Ecto neural progenitor cell (in vitro differentiated cells): ENCODE measurements at places on chromosomes 4 and X.

GRCh38 chr4:178462710-178463109, 1020.5 kb upstream of the AGA start:
- DNase-seq: no peak

GRCh38 chr4:83858131-83858530, 322.2 kb downstream of the GPAT3 start:
- no peak for DNase-seq

DNA sequence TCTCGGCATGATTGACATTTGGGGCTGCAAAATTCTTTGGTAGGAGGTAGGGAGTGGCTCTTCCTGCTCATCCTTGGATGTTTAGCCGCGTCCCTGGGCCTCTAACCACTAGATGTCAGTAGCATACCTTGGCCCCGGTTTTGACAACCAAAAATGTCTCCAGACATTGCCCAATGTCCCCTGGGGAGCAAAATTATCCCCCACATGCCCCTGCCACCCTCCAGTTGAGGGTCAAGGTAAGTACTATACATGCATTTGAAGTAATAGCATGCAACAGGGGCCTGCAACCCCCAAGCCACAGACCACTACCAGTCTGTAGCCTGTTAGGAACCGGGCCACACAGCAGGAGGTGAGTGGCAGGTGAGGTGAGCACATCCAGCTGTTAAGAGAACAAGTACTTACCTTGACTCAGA, 17.6 kb upstream of the KIAA1210 start:
- no peak for DNase-seq

DNA sequence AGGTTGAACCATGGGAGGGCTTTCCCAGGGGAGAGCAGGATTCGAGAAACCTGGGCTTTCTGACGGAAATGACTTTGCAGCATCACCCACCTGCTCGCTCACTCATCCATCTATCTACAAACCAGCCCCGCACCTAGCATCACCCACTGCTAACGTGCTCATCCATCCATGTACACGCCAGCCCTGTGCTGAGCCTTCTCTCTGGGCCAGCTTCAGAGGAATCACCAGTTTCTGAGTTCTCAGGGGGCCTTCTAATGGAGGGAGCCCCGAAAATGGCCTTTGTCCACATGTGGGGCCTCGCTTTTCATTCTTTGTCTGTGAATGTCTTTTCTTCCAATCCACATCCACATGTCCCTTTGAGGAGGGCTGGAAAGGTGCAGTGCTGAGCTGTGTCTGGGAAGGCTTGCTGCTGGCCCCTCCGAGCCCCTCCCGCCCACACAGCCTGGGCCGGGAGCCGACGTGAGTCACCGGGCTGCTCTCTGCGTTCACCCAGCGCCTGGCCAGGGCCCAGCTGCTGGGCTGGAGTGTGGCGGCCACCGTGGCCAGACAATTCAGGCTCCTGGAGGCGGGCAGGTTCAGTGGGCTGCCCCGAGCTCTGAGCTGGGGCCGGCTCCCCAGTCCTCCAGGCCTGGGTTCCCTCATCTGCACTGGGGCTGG, 14.7 kb downstream of the SORCS2 start:
- DNase-seq: peak; percentile 68

DNA sequence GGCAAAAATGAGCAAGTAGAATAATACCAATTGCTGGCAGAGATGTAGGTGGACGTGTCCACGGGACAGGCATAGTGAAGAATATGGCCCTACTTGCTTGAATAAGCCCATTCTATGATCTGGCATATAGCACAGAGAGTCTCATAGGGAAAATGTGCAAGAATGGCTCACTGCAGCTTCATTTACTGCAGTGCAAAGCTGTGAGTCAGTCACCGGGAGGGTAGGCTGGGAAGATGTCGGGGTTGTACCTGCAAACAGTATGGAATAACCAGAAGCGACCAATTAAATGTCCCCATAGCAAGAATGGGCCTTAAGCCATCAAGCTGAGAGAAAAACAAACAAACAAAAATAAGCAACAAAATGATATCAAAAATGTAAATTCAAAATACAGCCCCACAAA, 74.3 kb downstream of the DHX15 start:
- no peak for DNase-seq

DNA sequence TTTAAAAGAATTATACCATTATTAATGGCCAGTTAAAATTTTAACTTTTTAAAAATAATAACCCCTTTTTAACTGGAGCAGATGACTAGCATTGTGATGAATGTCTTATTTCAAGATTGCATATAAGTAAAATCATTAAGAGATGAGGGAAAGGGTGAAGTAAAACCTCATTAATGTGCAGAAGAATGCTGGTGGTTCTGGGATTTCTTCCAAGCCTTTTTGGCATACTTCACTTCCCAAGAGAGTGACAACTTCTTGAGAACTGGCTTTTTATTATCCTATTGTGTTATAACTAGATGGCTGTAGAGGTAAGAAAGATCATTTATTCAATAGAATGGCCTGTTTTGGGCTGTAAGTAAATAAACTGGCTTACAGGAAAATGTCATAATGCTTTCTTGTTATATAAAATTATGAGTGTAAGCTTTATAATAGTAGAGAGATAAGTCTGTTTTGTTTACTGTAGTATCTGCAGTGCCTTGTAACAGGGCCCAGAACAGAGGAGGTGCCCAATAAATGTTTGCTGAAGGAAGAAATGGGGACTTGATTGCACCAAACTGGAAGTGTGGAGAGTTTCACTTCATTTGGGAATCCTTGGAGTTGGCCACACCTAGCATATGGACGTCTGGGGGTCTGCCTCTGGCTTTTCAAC, 242.9 kb upstream of the PITX2 start:
- DNase-seq: no peak

DNA sequence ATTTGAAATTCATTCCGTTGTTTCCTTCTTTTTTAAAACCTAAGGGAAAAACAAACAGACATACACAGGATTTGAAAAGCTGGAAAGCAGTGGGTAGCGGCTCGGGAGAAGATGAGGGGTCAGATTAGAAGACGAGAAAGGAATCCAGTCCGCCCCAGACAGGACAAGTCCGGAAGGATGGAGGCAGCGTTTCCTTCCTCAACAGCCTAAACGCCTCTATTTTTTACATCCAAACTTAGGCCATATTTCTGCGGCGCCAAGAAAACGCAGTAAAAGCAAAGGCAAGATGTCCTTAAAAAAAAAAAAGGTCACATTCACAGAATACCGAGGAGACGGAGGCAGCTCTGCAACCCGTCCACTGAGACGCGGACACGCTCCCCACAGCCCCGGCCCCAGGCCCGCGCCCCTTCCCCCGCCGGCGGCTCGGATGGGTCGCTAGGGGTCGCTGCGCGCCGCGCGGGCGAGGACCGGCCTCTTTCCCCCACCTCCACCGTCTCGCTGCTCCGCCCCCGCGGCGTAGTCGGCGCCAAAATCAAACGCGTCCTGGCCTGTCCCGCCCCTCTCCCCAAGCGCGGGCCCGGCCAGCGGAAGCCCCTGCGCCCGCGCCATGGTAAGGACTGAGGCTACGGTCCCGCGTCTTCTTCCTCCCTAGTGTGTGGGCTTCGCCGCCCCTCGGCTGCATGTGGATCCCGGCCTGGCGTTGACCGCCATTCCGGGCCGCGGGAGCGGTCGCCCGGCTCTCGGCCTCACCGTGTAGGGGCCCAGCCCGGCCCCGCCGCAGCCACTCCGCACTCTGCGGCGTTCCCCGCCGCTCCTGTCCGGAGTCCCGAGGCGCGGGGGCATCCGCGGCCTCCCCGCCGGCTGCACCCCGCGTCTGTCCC, at the start of gene MND1:
Gene MND1 (plus strand): TSS at position 558 of the 881 bp plus-strand sequence. CDS start 50 bp downstream, at position 608.
- DNase-seq: peak; percentile 96

- no peak for DNase-seq
Observed at GRCh38 chr4:105426187-105426897, 47.5 kb downstream of the PPA2 start.

DNA sequence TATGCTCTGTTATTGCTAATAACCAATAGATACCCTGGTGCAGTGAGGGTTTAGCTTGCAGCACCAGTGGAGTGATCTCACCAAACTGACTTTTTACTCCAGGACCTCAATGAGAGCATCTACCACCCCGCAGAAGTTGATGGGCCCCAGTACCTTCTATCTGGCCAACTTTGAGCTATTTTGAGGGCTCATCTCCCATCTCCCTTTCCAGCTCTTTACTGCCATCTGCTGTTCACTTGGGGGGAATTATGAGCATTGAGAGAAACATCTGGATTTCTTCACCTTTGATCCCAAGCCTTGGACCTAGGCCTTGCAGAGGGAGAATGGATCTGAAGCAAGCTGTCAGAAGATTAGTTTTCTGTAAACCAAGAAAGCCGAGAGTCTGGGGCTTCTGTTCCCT, 143.6 kb downstream of the TMEM164 start:
- DNase-seq: no peak

DNA sequence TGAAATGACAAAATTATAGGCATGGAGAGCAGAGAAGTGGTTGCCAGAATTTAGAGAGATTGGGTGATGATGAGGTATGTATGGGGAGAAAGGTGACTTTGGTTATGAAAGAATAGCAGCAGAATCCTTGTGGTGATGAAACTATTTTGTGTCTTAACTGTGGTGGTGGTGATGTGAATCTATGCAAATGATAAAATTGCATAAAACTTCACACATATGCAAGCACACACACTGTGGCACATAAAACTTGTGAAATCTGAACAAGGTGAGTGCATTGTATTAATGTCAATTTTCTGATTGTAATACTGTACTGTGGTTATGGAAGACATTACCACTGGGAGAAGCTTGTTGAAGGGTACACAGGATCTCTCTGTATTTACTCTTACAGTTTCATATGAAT, 91.0 kb downstream of the IL15 start:
- no peak for DNase-seq

DNA sequence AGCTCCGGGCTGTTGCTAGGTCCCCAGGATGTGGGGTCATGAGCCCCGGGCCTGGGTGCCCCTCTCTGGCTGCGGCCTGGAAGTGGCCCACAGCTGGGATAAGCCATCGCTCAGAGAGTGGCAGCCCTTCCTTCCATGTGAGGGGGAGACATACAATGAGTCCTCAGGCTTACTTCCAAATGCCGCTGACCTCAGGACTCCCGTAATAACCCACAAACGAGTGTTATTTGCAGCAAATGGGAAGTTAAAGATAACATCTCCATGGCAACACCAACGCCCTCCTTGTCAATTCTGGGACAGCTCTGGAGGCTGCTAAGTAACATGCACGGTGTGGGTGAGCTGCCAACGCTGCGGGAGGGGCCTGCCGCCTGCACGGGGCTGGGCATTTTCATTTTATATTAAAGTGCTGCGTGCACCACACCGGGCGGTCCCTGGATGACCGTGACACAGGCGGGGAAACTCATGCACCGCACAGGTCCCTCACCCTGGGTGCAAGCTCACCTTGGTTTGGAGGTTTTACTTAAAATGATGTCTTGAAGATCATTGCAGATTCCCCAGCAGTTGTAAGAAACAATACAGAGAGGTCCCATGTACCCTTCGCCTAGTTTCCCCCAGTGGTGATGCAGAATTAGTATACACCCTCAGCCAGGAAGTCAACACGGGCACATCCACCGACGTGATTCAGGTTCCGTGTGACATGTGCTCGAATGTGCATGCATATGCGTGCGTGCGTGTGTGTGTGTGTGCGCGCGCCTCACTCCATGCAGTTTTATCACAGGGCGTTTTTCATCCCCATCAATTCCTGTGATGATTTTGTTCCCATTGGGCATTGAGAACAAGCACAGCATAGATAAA, 79.4 kb downstream of the ABLIM2 start:
- no peak for DNase-seq

- DNase-seq: no peak
Observed at GRCh38 chr4:171947400-171947799, 134.2 kb downstream of the GALNTL6 start.

- no peak for DNase-seq
Observed at GRCh38 chr4:5905714-5906113, 12.8 kb upstream of the CRMP1 start.

DNA sequence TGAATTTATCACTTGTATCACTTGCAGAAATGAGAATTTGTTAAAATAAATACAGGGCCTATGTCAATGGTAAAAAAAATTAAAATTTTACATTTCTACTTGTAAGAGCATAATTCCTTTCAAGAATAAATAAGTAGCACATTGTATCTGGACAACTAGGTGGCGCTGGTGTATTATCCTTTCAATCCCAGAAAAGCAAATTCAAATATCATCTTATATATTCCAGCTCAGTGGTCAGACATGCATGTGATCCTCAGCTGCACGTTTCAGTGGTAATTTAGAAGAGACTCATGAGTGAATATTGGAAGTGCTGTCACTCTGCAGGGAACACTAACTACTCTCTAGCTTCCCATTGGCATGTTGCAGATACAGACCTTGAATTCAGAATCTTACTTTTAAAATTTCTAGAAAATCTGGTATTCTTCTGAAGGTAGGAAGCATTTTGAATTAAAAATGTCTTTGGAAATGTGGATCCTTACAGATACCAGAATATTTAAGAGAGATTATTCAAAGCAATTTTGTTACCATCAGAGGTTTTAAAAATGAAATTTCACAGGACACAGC, 1414.7 kb upstream of the TENM3 start:
- DNase-seq: no peak

GRCh38 chr4:62544428-62544827, 1344.3 kb downstream of the ADGRL3 start:
- no peak for DNase-seq

DNA sequence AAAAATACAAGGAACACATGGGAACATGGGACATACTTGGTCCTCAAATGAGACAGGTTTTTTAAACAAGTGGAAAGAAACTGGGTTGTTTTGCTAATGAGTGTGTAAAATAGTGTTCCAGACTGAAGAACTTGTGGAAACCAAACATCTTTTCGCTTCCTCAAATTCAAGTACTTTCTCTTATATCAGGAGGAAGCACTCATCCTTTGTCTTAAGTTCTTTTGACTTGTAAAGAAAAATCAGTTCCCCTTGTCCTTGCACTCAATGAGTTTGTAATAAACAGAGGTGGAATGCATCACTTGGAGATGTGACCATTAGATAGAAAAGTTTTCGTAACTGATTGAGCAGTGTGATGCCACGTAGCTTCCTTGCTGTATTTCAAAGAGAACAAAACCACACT, 101.1 kb downstream of the PHOX2B start:
- DNase-seq: no peak

GRCh38 chr4:71440612-71441011, 101.8 kb downstream of the SLC4A4 start:
- DNase-seq: no peak

- DNase-seq: no peak
Observed at GRCh38 chr4:3384771-3385710, 56.7 kb upstream of the HGFAC start.

GRCh38 chr4:149955780-149956390, 122.4 kb upstream of the DCLK2 start:
- no peak for DNase-seq

DNA sequence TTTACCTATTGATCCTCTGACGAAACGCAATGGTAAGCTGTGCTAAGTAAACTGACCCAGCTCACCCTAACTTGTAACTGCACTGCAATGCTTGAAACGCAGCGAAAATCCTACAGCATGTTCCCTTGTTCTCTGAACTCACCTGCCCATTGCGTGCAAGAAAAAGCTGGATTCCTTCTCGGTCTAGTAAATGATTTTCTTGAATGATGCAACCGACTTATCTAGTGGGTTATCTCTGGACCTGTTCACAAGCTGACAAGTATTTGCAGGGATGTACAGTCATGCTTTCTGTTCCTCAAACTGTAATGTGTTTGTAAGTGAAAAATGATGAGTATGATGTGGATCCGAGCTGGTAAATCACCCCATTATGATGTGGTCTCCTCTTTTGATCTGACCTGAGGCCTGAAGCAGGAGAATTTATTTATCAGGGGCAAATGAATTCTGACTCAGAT, 140.1 kb downstream of the BTC start:
- DNase-seq: no peak

- DNase-seq: no peak
Observed at GRCh38 chr4:8029689-8030088, 90.0 kb upstream of the AFAP1 start.

- no peak for DNase-seq
Observed at GRCh38 chr4:3715061-3715854, 50.9 kb upstream of the ADRA2C start.
